ENCODE measurements at places on chromosomes 16 and 17.

GRCh38 chr17:65072660-65073071, 16.1 kb upstream of the GNA13 start:
- no peak for DNase-seq

GRCh38 chr17:16939208-16939576, 32.7 kb downstream of the TNFRSF13B start:
- DNase-seq = no peak

DNA sequence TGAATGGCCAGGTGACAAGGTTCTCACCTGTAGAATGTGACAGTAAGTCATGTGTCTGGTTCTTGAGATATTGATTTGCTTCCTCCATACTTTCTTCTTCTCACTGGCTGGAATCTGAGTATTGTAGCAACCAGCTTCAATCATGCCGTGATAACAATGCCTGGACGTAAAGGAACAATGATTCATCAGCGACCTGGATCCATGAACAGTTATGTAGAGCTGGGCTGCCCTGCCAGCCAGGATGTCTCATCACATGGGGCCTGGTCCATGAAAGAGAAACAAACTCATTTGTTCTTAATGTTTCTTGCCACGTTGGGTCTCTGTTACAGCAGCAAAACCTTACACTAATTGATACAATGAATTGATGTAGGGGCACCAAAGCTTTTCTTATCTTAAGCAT, 627.2 kb downstream of the TOX3 start:
- no peak for DNase-seq

DNA sequence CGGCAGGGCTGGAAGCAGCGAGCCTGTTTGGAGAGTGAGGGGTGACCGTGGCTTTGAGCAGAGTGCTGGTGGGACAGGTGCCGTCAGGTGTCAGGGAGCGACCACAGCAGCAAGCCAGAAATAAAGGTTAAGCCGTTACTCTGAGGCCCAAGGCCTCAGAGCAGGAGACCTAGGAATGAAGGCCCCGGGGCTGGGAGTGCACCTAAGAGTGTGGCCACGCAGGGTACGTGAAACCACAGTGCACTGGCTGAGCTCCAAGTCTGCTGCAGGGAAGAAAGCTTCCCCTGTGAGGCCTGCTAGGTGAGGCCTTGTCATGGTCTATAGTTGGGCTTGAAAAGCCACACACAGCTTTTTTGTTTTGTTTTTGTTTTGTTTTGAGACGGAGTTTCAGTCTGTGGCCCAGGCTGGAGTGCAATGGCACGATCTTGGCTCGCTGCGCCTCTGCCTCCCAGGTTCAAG, 8.7 kb downstream of the CLUAP1 start:
- DNase-seq = peak; percentile 47

DNA sequence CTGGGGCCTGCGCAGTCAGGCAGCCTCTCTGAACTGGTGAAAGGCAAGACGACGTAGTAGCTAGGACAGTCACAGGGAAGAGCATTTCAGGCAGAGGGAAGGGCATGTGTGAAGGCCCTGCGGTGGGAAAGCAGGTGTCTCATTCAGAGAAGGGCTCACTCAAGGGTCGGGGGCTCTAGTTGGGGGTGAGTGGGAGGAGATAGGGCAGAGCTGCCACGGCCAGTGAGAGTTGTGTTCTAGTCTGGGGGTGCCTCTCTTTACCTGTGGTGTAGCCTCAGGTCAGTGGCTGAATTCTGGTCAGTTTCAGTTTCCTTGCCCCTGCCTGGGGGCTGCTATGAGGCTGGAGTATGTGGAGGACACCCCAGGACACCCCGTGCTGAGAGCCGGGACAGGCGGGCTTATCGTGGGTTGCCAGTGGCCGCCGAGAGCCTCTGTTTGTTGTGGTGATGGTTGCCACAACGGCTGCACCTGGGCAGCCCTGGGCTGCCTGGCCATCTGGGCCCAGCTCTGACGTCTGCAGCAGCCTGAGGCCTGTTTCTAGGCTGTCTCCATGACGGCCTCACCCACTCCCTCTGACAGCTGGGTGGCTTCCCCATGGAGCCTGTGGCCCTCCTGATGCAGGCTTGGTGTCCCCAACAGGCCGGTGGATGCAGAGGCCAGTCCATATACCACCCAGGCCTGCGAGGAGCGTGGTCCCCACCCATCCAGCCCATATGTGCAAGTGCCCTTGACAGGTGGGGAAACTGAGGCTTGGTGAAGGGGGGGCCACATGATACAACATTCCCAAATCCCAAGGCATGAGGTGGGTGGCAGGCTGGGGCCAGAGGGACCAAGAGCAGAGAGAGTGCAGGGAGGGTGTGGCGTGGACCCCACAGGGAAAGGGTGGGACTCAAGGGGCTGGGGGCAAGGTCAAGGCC, 10.8 kb downstream of the MAP2K3 start:
- DNase-seq = no peak

- no peak for DNase-seq
These were observed 484 bp downstream of the FZD2 start for GRCh38 chr17:44557651-44558285.

DNA sequence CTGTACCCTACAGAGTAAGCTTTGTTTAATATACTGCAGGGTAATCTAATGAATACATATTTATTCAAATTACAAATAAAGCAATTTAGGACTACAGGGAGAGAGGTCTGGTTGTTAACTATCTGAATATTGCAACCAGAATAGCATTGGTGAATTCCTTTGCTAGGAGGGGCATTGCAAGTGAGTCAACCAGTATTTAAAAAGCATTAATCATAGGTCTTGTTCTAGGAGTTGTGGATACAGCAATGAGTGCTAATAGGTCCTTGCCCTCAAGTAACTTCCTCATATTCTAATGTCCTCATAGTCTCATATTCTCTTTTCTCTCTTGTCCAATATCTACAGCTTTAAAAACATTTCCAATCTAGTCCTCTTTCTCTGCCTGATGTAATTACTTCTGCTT, 531.4 kb downstream of the CDH11 start:
- no peak for DNase-seq

- DNase-seq = no peak
These were observed 16.8 kb downstream of the ST6GALNAC2 start for GRCh38 chr17:76568811-76569221.

DNA sequence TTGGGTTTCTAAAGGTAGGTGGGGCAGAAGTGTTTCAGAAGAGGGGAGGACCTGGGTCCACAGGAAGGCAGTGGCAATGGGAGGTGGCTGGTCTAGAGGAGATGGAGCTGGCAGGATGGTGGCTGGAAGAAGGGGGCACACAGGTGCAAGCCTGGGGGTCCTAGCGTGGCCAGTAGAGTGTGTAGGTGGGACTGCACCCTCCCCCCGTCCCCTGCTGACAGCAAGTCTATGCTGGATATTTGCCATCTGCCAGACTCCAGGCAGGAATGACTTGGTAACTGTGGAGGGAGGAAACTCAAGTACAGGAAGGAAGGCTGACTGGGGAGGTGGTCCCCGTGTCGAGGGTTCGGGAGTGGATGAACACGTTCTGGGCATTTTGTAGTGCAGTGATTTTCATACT, 8.6 kb downstream of the MED9 start:
- no peak for DNase-seq

- no peak for DNase-seq
These were observed 253.3 kb downstream of the SOX9 start for GRCh38 chr17:72373910-72374741.

DNA sequence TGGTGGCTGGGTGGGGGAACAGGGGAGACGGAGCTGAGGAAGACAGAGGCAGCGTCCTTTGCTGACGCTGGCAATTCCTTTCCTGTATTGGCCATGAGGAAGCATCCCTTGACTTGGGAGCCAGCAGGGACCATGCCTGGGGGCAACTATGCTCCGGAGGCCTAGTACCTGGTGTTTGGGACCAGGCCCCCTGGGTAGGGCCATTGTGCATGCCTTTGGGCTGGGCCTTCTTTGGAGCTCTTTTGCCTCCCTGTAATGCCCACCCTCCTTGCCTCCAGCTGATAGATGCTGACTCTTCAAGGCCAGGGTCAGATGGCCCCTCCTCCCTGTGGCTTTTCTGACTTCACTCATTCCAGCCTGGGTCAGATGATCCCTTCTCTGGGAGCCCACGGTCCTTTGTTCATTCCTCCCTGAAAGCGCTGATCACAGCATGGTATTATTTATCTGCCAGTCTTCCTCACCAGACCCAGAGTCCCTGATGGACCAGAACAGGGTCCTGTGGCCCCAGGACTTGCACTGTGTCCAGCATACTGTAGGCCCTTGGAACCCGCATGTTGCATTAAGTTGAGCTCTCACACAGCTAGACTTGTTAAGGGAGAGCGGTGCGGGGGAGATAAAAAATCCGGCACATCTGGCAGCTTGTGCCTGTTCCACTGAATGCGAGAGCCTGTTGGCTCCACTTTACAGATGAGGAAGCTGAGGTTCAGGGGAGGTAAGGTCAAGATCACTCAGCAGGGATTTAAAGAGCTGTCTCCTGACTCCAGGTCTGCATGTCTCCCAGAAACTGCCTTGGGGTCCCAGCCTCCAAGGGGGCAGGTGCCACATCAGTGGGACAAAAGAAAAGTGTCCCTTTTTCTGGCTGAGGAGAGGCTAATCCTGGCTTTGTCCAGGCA, 2.9 kb downstream of the STARD3 start:
- no peak for DNase-seq

GRCh38 chr16:19073863-19074262, 6.4 kb downstream of the COQ7 start:
- no peak for DNase-seq

- DNase-seq = no peak
These were observed 14.7 kb upstream of the STH start for GRCh38 chr17:45984368-45984767.

GRCh38 chr16:30761427-30761927, 385 bp downstream of the CFAP119 start:
- no peak for DNase-seq

- no peak for DNase-seq
These were observed 404.9 kb upstream of the EEF2KMT start for GRCh38 chr16:5502467-5502869.

- no peak for DNase-seq
These were observed 21.5 kb downstream of the HSD17B2 start for GRCh38 chr16:82056550-82056896.

- no peak for DNase-seq
These were observed 29.5 kb upstream of the SDR42E2 start for GRCh38 chr16:22132801-22133200.
